ENCODE measurements at places on chromosomes 12 and 14.

DNA sequence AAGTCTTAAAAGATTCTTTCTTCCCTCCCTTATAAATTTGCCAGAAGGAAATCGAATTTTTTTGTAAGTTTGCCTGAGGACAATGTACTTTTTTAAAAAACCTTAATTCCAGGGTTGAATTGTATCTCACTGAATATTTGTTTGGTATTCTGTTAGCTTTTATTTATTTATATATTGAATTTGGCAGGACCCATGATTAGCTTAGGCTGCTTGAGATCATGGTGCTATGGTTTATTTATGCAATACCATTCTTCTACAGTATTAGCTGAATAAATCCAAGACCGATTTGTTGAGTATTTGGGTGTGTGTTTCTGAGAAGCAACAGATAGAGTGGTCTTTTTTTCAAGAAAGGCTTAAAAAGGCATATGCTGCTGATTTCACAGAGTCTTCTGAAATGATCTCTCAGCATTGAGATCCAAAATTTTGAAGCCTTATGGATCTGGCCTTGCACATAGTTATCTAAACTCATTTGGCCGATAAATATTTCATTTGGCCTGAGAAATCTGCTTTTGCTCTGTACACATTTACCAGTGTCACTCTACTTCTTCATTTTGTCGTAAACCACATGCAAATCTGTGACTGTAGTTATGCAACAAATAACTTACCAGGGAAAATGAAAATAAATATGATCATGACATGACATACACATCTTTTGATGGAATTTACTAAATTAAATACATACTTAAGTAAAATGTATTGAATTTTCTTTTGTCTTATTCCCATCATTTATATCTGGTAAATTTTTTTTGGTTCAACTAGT is 265.8 kb upstream of the FLRT2 start:
- DNase-seq = no peak

DNA sequence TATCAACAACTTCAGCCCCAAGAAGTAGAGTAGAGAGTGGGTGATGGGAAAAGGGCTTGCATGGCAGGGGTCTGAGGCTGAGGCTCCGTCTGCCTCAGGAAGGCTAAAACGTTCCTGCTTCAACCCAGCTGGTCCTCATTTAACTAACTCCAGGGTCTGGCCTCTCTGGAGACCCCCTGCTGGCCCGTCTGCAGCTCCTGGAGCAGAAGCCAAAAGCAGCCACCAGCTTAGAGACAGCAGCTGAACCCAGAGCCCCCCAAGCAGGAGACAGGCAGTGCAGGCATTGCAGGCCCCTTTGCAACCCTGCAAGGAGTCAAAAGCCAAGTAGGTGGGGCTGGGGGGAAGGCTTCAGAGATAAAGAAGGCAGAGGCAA is 25.1 kb upstream of the LTBP2 start:
- DNase-seq = peak; percentile 76

DNA sequence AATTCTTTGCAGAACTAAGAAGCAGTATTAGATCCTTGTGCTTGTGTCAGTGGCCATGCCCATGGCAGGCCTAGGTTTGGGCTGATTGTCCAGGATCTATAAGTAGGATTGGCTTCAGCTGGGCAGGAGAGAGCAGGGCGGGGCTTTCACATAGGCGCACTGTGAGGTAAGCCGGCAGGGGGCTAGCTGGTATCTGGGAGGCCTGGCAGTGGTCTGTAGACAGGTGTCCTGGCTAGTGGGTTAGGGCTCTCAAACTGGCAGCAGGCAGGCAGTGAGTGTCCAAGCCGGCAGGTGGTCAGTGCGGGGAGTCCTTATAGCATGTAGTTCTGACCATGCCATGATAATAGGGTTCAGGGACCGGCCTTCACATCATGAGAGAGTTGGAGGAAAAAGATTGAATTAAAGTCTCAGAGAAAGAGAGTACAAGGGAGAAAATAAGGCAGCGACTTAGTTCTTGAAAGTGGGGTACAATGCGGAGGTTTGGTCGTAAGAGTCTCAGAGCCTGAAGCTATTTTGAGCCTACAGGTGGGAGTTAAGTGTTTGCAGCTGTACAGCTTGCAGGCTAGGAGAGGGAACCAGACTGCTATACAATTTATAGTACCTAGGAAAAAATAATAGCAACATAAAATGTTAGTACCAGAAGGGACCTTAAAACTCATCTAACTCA is 137.4 kb downstream of the TPH2 start:
- DNase-seq = no peak

GRCh38 chr14:61894452-61895077 is 132.3 kb downstream of the SNAPC1 start:
- peak; percentile 72 for DNase-seq

DNA sequence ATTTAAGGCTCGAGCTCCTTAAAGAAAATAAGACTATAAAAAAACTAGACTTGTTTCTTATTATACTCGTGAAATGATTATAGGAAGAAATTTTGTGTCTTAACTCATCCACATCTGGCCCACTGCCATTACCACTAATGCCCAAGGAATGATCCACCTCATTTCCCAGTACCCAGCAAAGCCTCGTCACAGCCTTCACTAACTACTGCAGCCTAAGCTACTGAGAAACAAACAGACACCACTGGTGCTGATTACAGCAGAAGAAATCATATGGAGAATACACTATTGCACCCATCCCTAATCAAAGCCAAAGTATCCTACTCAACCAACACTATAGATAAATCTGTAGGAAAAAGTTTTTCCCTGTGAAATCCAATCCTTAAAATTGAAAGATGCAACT is 205.3 kb upstream of the NAV3 start:
- peak; percentile 93 for DNase-seq

DNA sequence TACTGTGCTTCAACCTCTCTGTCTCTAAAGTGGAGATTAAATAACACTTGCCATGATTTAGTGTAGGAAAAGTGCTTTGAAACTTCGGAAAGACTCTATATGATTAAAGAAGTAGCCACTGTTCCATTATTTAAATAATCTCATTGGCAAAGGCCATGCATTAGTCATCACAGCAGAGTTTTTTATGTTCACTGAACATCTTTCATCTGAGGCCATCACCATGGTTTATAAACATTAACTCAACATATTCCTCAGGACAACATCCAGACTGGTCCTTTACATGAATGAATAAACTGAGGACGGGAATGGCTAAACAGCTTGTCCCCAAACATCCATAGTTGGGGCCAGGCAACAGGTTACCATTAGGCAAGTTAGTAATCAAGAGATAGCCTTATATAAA is 124.6 kb upstream of the FRMD6 start:
- DNase-seq = peak; percentile 60

- peak; percentile 9 for DNase-seq
These were observed 140.3 kb upstream of the NUDT4 start for GRCh38 chr12:93237235-93237915.

GRCh38 chr12:102144221-102144620 is 24.2 kb downstream of the PARPBP start:
- DNase-seq = peak; percentile 1

- DNase-seq = no peak
These were observed 144.5 kb downstream of the LLPH start for GRCh38 chr12:65986047-65986446.

All from fibroblast of skin of scalp (primary cell).